ENCODE measurements at places on chromosomes 11 and 22.

DNA sequence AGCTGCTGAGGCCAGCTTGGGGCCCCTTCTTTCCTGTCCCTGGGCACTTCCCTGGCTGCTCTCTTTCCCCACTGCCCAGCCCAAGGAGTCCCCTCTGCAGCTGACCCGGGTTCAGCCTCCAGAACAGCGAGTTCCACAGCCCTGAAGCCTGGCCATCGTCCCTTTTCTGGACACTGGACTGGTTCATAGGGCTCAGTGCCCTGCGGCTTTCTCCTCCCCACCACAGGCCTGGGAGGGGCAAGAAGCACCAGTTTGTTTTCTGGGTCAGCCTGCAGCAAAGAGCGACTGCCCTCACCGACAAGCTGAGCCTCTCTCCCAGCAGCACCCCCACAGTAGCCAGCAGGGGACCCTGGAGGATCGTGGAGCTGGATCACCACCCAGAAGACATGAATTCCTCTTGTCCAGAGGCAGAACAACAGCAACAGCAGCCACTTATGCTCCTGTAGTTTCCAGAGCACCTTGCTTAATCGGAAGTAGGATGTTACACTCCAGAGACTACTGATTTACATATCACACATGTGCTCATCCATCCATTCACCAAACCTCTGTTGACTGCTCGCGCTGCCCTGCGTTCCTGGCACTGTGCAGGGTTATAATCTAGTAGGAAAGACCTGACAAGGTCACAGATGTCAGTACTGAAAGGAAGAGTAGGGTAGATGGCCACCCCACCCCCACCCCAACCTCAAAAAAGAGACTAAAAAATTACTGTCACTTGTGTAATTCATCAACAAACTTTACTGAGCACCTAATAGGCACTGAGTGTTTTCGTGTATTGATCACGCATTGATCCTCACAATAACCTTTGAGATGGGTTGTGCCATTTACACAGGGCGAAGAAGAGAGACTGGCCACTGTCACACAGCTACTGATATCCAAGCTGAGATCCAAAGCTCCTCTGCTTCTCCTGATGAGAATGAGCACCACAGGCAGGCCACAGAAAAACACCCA, 13.0 kb upstream of the CXCR5 start:
- no peak for DNase-seq

GRCh38 chr11:123107945-123108495, 46.1 kb upstream of the HSPA8 start:
- no peak for DNase-seq

DNA sequence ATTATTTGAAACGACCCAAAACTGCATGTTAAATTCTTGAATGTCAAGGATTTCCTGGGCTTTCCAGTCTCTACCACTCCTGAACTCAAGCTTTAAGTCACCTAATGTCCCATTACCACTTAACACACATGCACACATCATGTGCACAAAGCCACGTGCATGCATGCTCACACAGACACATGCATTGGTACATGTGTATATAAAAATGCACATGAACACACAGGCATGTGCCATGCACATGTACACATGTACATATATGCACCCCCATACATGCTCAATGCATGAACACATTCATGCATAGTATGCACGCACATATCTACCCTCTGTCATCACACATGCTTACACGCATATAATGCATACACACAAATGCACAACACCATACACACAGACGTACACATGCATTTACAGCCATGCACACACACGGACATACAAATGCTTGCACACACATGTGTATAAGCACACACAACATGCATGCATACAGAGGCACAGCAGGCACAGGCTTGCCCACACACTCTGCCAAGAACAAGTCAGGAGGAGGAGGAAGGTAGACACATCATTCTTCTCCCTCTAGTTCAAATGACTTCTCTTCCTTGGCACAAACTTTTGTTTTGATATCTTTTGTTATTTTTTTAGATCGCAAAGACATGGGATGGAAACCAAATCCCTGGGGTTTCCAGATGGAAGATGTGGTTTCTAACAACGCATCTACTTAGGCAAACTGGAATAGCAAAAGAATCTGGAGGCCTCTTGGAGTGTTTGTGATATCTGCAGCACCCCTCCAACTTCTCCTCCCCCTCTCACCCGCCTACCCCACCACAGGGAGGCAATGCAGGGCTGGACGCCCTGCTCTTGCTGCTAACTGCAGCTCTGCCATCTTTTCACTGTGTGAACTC, 24.6 kb downstream of the RASD2 start:
- no peak for DNase-seq

DNA sequence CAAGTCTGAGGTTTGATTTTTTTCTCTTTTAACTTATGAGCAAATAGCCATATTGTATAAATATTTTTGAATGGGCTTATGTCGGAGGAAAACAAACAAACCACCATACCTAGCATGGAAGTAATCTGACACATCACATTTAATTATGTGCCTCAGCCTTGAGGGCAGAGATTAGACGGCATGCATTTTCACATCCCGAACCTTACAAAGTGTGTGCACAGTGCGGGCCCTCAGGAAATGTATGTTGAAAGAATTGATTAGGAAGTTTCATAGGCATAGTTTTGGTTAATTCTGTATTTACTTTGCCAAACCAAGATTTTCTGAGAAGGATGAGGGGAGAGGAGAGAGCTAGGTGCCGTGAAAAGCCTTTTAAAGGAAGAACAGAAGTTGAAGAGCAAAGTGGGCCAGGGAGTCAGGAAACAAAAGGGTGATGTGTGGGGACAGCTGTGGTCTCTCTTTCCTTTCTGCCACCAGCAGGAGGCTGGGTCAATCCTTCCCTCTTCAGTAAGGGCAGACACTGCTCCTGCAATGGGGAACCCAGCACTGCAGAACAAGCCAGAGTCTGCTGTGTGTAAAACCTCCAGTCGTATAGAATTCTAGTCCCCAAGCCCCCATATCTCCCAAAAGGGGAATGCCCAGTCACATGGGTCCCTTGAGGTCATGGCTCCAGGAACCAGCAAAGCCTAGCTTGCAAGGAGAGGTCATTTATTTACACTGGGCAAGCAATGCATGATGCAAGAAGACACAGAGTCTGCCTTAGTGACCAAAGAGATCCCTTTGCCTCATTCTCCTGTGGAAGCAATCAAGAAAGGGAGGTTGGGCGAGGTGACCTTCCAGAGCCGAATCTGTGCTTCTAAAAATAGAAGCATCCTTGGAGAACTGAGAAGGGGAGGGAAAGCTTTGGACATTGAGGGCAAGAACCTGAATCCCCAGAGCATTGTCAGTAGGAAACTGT, 71.1 kb upstream of the OLFML1 start:
- DNase-seq = peak; percentile 83

- peak; percentile 83 for DNase-seq
These were observed 25.4 kb upstream of the SMTN start for GRCh38 chr22:31055635-31056159.

- no peak for DNase-seq
These were observed 107.3 kb downstream of the BRD1 start for GRCh38 chr22:49720279-49720959.

- no peak for DNase-seq
These were observed 677 bp downstream of the DYNC2H1 start for GRCh38 chr11:103109818-103110388.

- DNase-seq = no peak
These were observed 9.2 kb downstream of the TIGD3 start for GRCh38 chr11:65363770-65364169.

DNA sequence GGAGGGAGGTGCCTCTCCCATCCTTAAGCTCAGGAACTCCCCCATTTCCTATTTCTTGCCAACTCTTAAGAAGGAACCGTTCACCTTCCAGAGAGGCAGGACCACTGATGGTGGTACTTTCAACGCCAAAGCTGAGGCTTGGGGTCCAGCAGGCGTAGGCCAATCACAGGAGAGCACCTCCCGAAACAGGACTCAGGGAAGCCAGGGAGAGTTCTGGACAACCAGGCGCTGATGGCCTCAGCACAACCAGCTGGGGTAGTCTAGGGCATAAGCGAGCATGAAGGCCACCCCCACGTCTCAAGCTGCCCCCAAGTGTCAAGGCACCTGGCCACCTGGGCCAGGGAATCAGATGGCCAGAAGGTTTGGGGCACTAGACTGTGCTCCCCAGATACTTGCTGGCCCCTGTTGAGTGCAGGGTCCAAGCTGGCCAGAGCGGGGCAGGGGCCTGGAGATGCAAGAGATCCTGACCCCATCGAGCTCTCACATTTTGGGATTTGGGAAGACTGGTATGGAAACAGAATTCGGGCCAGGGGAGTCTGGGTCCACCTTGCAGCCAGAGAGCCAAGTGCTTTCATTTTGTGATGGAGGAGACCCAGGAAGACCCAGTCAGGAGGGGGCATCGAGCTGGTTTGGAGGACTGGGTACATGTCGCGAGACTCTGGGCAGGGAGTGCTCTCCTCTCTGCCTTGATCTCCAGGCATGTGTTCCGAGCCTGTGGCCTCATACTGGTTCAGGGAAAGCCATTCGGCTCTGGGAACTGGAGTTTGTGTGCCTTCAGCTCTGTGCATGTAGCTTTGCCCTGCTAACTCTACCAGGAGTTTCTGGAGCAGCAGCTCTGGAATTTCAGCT, 926 bp downstream of the CD6 start:
- DNase-seq = no peak

DNA sequence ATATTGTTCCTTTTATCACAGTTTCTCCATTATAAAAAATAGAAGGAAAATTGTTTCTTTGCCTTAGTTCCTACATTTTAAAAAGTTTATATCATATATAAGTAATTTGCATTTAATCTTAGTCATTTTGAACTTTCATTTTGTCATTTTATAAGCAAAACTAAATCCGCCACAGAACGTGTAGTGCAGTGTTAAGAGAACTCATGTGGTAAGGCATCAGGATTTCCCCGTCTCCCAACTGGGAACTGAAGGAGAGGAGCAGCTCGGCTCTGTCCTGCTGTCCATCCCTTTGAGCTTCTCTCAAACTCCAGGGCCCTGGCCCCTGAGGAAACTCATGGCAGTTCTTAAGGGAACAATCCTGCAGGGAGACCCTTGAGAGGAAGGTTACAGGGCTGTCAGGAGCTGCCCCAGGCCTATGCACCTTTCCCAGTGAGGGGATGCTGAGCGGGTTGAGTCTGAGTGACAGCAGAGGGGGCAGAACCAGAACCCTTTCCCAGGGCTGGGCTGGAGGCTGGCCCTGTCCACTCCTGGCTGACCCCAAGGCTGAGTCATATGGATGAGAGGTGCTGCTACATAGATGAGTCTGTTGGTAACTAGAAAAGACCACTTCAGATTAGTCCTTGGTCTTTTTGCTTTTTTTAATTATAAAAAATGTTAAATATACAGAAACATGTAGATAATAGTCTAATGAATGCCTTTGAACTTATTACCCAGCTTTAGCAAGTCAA, 333.1 kb downstream of the TBC1D22A start:
- DNase-seq = no peak

DNA sequence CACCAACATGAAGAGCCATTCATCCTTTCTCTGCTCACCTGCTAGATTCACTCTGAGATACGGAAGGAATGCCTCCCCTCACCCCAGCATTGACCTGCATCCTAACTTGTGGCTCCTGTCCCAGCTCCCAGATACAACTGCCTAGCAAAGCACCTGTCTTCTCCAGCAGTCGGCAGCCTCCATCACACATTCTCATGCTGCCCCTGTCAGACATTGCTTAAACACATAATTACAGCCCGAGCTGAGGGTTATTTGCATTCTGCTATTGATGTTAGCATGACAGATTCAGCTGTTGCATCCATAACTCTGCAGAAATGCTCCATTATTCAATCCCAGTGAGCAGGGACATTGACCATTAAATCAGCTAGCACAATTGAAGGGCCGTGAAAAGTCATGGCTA, 184.4 kb upstream of the NARS2 start:
- DNase-seq = no peak
